ENCODE measurements at places on chromosomes 5 and 9.

GRCh38 chr5:171419688-171420430, 412 bp downstream of the FGF18 start:
- DNase-seq: peak; percentile 55

GRCh38 chr5:159067201-159067600, 32.5 kb downstream of the EBF1 start:
- no peak for DNase-seq

DNA sequence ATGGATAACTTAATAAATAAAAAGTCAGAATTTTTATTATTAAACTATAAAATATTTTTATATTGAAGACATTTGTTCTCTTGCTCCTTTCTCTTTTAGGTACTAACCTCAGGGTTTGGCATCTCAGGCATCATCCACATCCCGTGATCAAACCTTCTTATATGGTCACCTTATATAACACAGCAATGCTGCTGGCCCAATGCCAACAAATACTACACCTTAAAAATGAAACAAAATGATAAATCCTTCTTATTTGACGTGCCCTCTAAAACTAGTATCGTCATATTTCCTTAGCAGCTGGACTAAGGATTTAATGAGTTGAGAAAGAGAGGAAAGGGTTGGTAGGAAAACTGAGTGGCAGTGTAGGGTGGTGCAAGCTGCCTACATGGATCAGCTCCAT, 56.6 kb downstream of the NDUFAF2 start:
- no peak for DNase-seq

GRCh38 chr5:157571357-157571827, 4.2 kb downstream of the ADAM19 start:
- DNase-seq: no peak

DNA sequence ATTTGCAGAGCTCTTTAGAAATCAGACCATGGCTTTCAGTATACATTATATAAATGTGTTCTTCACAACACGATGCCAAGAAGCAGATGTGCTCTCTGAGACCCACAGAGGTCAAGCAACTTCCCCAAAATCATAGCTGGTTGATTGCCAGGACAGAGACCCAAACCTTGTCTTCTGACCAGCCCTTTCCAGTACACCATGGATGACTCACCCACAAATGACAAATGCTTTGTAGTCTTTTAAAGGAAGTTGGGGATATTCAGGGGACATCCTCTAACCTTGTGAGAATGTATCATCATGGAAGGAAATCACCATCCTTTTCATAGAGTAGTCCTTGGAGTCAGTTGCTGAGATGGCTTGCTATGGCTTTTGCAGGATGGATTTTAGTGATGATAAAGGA, 30.1 kb downstream of the ZNF462 start:
- DNase-seq: no peak

GRCh38 chr9:125747765-125748445, 732 bp downstream of the PBX3 start:
- peak; percentile 58 for DNase-seq

DNA sequence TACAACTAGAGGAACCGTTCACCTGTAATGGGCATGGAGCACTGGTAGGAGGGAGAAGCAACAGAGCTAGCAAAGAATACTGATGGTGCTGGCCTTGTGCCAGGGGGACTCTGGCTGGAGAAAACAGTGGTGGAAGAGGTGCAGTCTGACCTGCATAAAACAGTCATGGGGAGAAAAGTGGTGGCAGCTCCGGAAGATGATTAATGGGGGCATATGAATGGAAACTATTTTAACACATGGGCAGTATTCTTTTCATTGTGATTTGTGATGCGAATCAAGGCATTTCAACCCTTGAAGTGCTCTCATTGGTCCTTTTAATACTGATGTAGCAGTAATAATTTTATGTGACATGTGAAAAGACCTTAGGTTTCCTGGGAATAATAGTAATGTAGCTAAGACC, 219.6 kb downstream of the ADAMTS6 start:
- DNase-seq: no peak

DNA sequence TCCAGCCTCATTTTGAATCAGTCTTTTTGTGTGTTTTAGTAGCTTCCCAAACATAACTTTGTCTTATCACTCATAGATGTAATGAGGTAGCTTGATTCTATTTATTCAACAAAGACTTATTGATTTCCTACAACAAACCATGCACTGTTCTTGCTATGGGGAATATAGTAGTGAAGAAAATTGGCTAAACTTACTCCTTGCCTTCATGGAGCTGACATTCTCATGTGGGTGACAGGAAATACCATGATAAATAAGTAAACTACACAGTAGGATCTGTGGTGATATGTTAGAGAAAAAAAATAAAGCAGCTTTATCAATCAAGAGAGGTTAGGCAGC, 255.7 kb upstream of the TNC start:
- DNase-seq: no peak

- no peak for DNase-seq
These were observed 173.2 kb upstream of the OR13F1 start for GRCh38 chr9:104330841-104331240.

DNA sequence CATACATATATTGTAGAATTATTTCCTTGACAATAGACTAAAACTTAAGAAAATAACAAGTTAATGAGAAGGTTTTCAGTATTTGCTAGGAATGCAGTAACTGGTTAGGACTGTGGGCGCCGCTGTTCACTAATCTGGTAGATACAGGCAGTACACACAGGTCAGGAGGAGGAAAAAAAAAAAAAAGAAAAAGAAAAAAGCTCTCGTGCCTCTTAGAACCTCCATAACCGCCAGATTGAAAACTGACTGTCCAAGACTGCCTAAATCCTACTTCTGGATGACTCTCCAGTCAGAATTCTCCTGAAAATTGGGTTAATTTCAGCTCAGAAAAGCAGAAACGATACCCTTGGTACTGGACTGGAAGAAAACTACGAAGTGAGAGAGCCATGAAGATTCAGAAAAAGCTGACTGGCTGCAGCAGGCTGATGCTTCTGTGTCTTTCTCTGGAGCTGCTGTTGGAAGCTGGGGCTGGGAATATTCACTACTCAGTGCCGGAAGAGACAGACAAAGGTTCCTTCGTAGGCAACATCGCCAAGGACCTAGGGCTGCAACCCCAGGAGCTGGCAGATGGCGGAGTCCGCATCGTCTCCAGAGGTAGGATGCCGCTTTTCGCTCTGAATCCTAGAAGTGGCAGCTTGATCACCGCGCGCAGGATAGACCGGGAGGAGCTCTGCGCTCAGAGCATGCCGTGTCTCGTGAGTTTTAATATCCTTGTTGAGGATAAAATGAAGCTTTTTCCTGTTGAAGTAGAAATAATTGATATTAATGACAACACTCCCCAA, at the start of gene PCDHGA1:
TSS of gene PCDHGA1 (plus strand) at position 216 of the 782 bp plus-strand sequence.
- no peak for DNase-seq

DNA sequence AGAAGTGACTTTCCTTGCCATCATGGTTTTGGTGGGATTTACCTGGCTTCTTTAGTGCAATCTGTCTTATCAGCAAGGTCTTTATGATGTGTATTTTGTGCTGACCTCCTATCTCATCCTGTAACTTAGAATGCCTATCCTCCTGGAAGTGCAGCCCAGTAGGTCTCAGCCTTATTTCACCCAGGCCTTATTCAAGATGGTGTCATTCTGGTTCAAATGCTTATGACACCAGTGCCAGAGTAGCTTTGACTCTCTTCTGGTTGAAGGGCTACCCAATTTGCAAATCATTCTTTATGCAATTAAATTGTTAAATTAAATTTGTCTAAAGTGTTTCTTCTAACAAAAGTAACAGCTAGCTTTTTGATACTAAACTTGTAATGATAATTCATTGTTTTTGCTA, 58.8 kb upstream of the PRDM9 start:
- DNase-seq: no peak

DNA sequence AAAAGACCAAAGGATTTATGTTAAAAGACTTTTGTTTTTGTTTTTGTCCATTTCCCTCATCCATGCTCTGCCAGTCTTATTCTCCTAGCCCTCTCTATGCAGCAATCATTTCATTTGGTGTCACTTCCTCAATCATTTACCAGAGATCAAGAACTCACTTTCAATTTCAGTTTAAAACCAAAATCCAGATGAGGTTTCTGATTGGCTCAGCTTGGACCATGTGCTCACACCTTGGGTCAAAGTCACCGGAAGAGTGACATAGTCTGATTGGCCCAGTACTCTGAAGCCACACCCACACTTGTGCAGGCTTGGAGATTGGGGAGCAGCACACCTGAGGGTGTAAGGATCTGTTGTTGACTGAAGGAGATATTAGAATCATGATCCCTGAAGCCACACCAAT, 79.6 kb downstream of the TLR4 start:
- DNase-seq: no peak

GRCh38 chr5:25458628-25459027, 813.9 kb upstream of the CDH10 start:
- DNase-seq: no peak

DNA sequence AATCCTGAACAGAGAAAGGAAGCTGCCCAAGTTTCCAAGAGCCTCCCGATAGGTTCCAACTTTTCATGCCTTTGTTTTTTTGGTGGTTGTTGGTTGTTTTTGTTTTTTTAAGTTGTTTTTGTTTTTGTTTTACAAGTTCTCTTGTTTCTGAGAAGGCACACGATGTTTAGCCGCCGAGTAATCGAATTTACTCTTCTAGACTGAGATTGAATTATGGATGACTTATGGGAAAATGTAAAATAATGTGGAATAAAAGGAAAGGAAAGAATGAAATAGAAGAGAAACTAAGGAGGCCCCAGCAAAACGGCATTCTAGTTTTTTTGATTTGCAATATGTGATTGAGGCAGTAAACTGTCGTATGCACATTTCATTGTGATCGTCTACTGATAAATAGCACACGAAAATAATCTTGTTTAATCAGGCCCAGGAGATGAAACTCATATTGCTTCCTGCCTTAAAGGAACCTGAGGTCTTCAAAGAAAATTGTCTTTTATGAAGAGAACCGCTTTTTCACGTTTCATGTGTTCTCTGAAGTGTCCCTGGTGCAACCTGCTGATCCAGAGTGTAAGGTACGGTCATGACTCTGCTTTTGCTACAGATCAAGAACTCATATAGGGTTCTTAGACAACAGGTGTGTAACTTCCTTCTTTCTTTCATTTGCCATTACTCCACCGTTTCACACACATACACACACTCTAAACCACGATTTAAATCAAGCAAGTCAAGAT, 1.3 kb upstream of the GNAQ start:
- DNase-seq: no peak

DNA sequence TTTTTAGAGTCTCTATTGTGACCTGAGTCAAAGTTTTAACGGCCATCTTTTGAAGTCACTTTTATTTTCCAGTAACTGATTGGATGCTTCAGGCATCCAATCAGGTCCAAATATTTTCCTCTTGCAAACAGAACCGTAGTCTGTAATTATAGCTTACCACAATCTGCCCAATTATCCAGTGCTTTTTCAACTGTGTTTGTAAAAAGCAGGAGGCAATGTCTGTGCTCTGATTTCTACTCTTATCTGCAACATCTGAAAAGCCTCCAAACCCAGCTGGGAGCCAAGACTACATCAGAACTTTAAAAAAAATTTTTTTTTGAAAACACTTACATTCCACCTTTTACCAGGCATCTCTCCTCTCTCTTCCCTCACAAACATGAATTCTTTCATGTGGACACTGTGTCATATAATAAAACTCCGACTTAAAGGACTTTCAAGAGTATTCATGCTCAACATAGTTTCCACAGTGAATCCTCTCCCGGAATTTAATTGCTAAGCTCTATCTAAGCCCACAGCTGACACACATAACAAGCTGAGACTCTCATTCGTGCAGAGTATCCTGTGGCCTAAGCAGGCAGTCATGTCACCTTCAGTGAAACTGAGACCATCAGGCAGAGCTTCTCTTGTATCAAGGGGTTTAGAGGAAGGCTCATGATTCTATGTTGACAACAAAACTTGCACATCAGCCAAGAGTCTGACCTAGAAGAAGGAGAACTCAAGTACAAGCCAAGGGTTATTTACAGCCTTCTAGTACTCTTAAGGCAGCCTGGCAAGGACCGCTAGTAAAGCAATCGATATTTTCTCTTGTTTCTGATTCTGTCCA, 272.7 kb downstream of the TLE1 start:
- no peak for DNase-seq

DNA sequence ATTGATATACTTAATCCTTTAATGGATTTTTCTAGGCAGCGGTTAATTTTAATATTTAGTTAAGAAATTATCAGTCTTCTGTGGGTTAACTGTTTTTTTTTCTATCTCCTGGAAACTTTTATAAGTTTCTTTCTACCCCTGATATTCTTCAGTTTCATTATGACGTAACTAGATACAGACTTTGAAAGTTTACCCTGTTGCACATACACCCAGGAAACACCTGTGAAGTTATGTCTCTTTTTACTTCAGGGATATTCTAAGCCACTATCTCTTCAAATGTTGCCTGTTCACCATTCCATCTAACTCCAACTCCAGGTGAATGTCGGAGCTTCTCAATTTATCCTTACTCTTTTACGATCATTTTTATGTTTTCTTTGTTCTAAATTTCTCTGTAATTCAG, 329.0 kb downstream of the ICE1 start:
- DNase-seq: no peak

GRCh38 chr5:84632418-84632817, 247.7 kb upstream of the EDIL3 start:
- no peak for DNase-seq

- no peak for DNase-seq
These were observed 15.4 kb upstream of the EXOC3 start for GRCh38 chr5:427415-428087.

- DNase-seq: no peak
These were observed 2.2 kb upstream of the RGS3 start for GRCh38 chr9:113461285-113461684.

GRCh38 chr5:75656311-75657003, 45.2 kb downstream of the ANKDD1B start:
- no peak for DNase-seq

DNA sequence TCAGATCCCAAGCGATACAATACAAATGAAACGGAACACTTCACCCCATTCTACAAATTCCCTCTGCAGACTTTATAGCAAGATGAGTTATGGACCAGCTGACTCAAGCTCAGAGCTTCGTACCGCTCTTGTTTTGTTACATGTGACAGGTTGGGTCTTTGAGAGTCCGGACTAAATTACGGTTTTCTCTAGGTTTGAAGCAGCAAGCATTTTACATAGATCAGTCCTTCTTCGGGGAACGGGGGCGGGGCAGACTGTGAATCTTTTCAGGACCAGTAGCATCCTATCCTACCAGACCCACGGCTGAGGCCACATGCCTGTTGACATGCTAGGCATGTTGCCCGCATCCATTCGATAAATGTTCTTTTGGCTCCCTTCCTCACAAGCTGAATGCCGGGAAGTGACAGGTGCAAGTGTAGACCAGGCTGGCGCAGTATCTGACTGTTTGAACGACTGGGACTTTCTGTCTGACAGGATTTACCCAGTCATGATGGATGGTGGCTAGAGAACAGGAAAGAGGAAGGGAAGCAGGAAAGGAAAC, 811.0 kb upstream of the GRAMD2B start:
- no peak for DNase-seq

All from left hindlimb (tissue), 1 donor.